D721Med (cell line): ENCODE measurements at places on chromosomes 6 and 20.

DNA sequence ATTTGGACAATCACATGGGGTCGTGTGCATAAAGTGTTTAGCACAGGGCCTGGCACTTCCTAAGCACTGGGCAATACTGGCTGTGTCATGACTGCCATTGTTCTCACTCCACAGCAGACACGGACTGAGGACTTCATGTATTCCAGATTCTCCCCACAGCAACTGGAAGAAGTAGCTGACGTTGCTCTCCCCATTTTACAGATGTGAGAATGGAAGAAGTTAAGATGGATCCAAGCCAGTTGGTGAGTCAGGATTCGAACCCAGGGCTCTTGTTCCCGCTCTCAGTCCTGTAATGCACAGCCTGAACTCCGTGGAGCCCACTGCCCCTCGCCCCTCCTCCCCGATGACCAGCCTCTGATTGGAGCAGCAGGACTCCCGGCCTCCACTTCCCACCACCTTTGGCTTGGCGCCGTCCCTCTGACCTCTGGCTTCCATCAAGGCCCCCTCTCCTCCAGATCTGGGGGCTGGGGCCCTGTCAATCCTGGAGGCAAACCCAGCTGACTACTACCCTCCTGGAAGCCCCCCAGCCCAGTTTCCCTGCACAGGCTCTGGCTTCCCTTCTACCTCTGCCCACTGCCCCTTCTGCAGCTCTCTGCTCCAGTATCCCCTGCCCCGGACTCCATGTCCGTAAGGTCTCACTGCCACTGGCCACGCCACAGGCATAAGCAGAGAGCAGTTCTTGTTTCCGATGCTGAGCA lies 12.7 kb downstream of the NOL4L start:
- no peak for DNase-seq

- no peak for DNase-seq
Observed at GRCh38 chr6:109348226-109348625, 34.0 kb downstream of the CD164 start.

DNA sequence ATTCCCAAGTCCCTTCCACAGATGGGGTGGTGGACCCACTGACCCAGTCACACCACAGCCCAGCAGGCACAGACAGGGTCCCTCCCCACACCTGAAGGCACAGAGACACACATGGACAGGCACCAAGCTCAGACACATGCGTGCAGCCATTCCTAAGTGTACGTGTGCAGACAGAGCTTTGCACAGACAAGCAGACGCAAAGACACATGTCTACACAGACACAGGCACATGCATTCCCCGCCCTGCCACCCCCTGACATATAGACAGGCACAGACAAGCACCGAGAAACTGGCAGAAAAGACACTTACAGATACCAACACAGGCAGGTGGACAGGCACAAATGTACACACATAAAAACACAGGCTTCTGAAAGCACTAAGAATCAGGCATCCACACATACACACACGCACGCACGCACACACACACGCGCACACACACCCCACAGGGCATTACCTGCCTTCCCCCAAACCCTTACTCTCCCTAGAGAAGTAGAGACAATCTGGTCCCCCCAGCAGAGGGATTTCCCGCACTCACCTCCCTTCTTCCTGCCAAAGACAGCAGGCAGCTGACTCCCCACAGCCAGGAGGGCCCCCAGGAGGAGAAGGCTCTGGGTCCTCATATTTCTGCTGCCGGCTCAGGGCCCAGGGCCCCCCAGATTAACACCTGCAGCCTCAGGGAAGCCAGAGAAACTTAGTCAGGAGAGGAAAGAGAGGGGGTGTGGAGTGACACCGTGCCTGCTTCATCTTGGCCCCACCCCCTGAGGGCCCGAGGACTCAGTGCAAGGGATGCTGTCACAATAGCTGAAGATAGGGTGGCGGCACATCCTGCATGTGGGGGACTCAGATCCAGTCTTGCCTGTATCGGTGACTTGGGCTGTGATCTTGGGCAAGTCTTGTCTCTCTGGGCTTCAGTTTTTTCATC lies at the start of gene WFDC5:
WFDC5 (minus strand) TSS at position 710 of the 921 bp plus-strand sequence; CDS start at position 619, 91 bp downstream.
- DNase-seq: no peak

GRCh38 chr6:90274451-90275030 lies 22.1 kb downstream of the BACH2 start:
- no peak for DNase-seq

- DNase-seq: no peak
Observed at GRCh38 chr6:149961728-149962425, 1.9 kb upstream of the ULBP1 start.

DNA sequence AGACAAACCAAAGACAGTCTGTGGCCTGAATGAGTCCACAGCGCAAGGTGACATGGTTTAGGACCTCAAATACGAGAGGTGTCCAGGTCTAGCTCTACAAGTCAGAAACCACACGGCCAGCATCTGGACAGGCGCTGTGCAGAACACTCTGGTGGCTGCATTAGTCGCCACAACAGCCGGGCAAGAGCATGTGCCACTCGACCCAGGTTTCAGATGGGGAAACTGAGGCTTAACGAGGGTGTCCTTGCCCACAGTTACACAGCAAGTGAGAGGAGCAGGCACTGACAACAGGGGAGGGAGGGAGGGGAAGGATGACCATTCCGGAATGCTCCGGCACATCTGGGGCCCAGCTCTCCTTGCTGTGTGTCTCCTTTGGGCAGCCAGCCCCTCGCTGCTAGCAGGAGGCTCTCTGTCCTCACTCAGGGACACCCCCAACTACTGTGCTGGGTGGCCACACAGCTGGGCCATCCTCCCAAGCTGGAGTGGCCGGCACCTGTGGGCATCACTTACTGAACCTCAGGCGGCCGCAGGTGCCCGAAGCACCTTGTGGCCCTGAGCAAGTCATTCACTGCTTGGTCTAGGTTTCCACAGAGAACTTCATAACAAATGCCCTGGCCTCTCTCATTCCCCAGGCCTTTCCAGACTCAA lies 6.6 kb downstream of the DLL1 start:
- DNase-seq: no peak

- DNase-seq: no peak
Observed at GRCh38 chr6:43420012-43420709, 7.2 kb upstream of the ABCC10 start.

DNA sequence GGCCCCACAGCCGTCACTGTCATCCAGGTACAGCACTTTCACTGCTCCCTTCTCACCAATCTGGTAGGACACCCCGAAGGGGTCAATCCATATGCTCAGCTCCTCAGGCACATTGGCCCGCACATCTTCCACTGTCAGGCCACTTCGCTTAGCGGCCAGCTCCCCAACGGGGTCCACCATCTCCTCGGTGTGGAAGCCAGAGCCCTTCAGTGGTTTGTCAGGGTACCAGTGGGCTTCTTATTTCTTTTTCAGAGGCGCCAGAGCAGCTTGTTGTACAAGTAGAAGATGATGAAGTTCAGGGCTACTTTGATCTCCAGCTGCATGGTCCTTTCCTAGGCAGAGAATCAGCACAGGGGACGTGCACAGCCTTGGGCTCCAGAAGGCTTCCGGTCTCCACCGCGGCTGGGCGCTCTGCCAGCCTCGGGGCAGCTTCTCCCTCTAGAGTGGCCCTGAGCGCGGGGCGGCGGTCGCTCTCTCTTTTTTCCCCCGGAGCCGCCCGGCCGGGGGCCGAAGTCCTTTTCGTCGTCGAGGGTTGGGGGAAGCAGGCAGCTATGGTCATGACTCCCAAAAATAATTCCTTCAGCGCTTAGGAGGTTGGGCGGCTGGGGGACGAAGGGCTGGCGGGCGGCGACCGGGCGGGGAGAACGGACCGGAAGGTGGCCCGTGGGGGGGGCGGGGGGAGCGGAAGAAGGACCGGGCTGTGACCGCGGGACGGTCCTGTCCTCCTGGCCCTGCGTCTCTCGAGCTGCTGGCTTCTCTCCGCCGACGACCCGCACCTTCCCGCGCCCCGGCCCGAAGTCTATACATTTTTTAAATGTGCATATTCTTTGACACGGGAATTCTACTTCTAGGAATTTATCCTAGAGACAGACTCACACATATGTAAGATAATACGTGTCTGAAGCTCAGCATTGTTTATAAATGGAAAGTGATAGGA lies 6.5 kb upstream of the ZSCAN9 start:
- peak; percentile 47 for DNase-seq

DNA sequence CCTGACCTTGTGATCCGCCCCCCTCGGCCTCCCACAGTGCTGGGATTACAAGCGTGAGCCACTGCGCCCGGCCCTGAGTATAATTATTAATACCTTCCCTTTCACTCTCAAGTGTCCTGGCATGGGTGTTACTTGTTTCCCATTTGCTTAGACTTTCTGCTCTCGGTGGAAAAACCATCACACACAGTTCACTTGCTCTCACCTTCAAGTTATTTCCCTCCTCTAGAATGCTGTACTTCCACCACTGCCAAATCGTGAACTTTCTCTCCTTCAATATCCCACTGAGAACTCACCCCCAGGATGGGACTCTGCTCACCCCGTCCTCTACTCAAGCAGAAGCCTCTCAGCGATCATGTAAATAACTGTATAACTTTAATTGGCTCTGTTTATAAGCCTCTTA lies 4.6 kb upstream of the HIVEP1 start:
- no peak for DNase-seq

GRCh38 chr6:166678426-166678825 lies 51.4 kb upstream of the RPS6KA2 start:
- no peak for DNase-seq

- DNase-seq: no peak
Observed at GRCh38 chr6:80528115-80528514, 421.6 kb downstream of the BCKDHB start.

GRCh38 chr6:3825851-3826581 lies 23.2 kb upstream of the FAM50B start:
- no peak for DNase-seq

- DNase-seq: no peak
Observed at GRCh38 chr6:13470238-13471140, 16.9 kb downstream of the GFOD1 start.

- no peak for DNase-seq
Observed at GRCh38 chr6:87027021-87027420, 67.9 kb downstream of the CGA start.

DNA sequence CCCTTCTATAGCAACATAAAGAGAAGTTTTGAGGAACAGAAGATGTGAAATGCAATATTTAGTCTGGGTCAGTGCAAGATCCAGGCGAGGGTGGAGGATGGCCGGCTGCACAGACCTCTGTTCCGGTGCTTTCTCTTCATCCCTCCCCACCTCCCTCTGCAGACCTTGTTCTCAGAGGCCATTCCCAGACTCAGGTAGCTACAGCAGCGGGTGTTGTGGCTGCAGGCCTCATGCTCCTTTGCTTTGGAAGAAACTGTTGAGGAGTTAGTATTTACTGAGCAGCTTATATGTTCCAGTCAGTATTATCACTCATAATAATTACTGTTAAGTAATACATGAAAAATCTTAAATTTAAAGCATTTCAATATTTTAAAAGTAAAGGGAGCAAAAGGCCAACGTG lies 1.7 kb downstream of the BTN3A3 start:
- DNase-seq: no peak

GRCh38 chr20:50282592-50283241 lies 92.1 kb downstream of the CEBPB start:
- DNase-seq: no peak

DNA sequence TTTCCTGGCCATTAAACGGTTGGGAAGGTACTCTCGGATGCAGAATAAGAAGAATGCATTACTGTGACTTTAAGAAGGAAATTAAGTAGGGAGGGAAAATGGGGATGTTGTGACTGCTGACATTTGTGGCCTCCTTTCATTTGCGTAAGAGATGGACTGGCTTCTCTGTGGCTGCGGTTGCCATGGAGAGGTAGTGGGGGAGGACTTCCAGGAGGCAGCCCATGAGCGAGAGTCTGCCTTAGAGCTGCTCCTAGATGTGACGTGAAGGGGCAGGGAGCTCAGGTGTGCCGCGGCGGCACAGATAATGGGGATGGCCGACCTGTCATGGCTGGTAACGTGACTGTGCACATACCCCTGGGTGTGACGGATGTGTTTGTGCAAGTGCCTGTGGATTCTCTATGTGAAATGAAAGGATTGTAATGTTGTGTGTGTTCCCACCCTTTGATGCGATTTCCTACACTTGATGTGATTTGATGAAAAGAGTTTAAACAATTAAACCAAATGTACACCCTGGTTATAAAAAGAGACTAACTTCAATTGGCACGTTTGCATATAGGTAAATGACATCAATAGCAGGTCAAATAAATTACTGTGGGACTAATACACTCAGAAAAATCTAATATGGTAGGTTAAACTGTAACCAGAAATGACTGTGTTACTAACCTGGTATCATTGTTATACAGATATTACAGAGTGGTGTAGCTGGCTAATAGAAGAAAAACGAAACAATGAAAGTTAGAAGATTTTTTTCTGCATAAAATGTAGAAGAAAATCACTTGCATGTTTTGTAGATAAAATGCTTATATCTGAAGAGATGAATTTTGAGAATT lies 48.9 kb downstream of the HIVEP1 start:
- DNase-seq: no peak

GRCh38 chr6:96611342-96611991 lies 48.5 kb downstream of the FHL5 start:
- DNase-seq: no peak

DNA sequence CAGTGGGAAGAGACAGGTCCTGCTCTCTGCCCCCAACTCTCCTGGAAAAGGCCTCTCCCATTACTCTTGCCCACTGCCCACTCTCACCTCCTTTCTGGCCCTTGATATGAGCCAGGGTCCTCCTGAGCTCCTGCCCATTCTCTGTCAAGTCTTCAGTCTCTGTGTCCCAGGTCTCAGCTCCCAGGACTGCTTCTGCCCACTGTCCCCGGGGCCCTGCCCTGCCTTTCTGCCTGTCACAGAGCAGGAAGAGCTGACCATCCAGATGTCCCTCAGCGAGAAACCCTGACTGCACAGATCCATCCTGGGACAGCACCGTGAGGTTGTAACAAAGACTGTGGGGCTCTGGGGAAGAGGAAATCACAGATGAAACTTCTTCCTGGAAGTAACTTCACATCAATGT lies 22.2 kb downstream of the HLA-F start:
- no peak for DNase-seq

DNA sequence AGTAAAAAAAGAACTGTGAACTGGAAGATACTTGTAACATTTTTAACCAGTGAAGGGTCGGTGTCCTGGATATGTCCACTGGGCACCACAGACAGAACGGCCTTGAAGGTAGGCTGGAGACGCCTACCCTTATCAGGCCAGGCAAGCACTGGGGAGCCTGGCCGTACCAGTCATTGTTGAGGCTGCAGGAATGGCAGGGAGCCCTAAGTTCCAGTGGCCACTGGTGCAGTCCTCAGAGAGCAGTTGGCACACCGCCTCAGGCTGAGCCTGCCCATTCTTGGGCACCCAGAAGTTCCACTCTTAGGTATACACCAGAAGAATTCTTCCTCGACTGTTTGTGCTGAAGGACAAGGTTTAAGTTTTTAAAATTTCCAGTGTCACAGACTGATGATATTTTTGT lies 20.5 kb downstream of the DNAJC5 start:
- DNase-seq: no peak

GRCh38 chr6:104699593-104700329 lies 160.0 kb downstream of the HACE1 start:
- no peak for DNase-seq

- DNase-seq: no peak
Observed at GRCh38 chr20:8777911-8778310, 291.0 kb upstream of the PLCB4 start.

- no peak for DNase-seq
Observed at GRCh38 chr20:62766716-62767115, 29.6 kb upstream of the MRGBP start.

GRCh38 chr20:61146023-61146422 lies 106.0 kb upstream of the CDH4 start:
- no peak for DNase-seq

- DNase-seq: no peak
Observed at GRCh38 chr6:157457787-157458186, 76.8 kb downstream of the ZDHHC14 start.

- no peak for DNase-seq
Observed at GRCh38 chr6:149130508-149130907, 187.0 kb upstream of the TAB2 start.

- DNase-seq: no peak
Observed at GRCh38 chr6:43373252-43373875, 3.9 kb upstream of the ZNF318 start.
